NCI-H1436 treated with DMSO at 0.1 percent for 48 hours (cell line): ENCODE measurements at places on chromosomes 1 and 21.

DNA sequence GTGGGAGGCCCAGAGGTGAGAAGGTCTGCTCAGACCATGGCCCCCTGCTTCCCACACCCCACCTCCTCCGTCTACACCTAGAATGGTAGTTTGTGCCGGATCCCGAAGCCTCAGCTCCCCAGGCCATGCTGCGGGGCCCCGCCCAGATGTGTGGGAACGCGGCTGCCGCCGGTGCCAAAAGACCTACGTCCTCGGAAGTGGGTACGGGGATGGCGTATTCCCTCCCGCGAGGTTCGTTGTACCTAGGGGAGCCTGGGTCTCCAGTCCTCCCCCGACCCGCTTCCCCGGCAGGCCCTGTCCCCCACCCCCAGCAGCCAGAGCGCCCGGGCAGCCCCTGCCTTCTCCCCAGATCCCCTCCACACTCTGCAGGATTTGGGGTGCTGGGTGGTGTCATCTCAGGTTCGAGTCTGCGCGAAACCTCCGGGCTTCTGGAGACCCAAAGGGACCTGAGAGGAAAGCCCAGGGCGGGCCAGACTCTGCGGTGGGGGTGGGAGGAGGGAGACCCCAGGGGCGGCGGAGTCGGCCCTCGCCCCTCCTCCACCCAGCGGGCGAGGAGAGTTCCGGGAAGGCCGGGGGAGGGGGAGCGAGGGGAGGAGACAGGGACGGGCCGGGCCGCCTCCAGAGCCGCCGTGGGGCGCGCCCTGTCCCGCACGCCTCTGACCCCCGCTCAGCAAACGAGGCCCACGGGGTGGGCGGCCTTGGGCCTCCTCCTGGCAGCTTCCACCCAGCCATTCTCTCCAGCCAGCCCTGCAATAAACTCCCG lies 6.2 kb upstream of the PRDM16 start:
- no peak for DNase-seq

GRCh38 chr1:48062353-48062752 lies 65.2 kb upstream of the TRABD2B start:
- no peak for DNase-seq

DNA sequence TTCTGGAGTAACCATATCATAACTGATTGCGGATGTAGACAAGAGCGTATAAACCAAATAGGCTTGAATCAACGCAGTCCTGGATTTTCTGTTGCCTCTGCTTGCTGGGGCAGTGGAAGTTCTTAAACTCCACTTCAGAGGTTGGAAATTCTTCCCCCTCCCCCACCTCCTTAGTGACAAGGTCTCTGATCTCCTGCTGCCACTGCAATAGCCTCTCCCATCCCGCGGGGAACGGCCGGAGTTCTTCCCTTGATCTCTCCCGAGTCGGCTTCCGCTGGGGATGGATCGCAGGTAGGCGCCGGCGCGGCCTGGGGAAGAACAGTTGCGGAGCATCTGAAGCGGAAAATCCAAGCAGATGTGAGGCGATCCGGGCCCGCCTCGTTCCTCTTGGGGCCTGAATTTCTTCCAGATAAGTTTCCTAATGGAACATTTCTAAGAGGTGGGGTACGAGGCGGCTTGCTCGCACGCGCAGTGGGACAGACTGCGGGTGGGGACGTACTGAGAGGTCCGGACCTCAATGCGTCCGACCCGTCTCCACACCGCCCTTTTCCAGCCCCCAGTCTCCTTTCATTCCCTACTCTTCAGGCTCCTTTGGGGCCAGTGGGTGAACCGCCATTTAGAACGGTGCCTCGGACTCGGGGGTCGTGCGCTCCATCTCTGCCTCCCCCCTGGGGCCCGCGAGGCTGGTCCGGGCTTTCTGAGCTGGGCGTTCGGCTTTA lies 3.1 kb upstream of the SIM2 start:
- DNase-seq: no peak

- DNase-seq: no peak
Measured at GRCh38 chr1:40045182-40045581, 4.7 kb downstream of the CAP1 start.

- no peak for DNase-seq
Measured at GRCh38 chr1:75732703-75733102, 8.2 kb downstream of the ACADM start.
